ENCODE measurements at places on chromosomes 2 and 18.

DNA sequence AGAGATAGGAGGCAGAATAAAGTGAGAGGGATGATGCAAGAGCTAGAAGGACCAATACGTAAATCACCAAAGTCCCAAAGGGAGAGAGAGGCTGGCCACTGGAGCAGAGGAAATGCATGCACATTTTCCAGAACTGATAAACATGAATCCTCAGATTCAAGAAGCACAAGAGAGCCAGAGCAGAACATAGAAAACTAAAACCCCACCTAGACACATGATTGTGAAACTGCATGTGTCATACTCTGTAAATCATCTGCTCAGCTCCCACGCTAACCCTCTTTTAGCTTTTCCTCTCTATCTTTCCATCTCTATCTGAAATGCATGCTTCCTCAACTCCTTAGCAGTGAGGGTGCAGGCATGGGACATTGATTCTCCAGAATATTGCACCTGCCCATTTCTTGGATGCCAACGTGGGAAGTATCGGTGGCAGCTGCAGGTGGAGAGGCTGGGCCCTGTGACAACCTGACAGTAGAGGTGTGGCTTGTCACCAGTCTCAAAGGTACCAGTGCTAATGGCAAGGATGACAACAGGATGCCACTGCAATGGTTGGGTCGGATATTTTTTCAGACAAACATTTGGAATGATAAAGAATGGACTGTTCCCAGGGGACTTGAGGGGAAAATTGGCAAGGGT lies 89.3 kb upstream of the OTOS start:
- no peak for DNase-seq

DNA sequence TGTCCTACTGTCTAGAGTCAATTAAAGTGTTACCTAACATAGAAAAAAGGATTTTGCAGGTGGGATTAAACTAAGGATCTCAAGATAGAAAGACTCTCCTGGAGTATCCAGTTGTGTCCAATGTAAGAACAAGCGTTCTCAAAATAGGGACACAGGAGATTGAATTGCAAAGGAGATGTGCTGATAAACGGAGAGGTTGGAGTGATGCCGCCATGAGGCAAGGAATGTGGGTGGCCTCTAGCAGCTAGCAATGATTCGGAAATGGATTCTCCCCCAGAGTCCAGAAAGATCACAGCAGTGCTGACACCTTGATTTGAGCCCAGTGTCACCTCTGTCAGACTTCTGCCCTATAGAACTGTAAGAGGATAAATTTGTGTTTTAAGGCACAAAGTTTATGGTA lies 24.1 kb upstream of the IL1RN start:
- no peak for DNase-seq

DNA sequence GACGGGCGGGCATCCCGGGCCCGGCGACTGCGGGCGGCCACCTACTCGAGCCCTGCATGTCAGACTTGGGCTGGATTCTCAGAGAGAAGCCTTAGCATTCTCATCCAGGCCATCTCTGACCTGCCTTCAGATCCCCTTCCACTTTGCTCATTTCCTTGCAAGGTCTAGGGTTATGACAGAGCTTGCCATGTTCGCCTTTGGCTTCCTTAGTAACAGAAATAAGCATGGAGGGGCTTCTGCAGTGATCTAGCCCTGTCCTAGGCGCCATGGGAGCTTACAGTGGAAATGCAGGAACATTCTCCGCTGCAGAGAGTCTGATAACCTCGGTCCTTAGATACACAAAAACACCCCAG lies 632 bp upstream of the ACVR1 start:
- no peak for DNase-seq

DNA sequence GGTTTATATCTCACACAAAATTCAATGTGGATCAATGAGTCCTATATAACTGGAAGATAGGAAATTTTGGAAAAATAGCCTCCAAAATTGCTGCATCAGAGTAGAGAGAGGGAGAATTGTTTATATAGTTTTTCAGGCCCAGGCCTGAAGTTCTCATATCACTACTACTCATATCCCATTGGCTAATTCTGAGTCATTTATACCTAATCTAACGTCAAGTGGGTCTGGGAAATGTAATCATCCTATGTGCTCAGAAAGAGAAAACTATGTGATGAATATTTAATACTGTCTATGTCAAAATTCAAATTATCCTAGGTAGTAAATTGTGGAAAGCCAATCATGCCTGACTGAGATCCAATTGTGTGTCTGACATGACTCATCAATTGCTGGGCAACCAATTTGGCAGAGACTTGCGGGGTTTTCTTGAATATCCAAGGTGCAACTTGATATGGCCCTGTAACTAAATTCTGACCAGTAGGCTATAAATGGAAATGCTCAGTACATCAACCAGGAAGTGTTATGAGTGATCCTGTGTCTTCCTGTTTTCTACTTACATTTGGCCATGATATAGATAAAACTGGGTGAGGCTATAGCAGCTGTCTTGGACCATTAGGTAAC lies 744.4 kb downstream of the KCNJ3 start:
- no peak for DNase-seq

DNA sequence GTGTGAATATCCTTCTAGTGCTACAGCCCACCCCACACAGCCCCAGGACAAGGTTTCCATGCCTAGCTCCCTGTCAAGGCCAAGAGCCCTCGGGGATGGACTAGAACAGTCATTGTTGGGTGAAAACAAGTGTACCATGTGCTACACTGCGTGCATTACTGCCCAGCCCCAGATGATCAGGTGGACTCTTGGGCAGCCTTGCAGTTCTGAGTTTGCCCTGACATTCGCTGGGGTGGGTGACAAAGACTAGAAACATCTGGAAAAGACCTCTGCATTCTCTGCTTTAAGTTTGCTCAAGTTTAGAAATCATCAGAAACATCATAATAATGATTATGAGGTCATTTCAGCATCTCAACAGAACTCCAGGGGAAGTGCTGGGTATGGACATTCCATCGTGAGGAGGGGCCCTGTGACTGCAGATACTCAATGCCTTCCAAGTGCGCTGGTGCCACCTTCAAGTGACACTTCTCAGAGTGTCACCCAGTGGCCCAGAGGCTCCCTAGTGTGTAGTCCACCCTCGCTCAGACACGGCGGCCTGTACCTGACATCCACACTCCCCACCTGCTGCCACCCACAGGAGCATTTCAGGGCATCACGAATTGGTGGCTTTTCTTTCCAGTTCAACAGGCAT lies 5.3 kb upstream of the PXDN start:
- DNase-seq = no peak

- DNase-seq = no peak
Measured at GRCh38 chr18:6478121-6478520, 63.4 kb upstream of the L3MBTL4 start.

- no peak for DNase-seq
Measured at GRCh38 chr2:134260713-134261112, 6.8 kb downstream of the MGAT5 start.

GRCh38 chr2:111634995-111635538 lies 248.9 kb downstream of the ANAPC1 start:
- DNase-seq = no peak

DNA sequence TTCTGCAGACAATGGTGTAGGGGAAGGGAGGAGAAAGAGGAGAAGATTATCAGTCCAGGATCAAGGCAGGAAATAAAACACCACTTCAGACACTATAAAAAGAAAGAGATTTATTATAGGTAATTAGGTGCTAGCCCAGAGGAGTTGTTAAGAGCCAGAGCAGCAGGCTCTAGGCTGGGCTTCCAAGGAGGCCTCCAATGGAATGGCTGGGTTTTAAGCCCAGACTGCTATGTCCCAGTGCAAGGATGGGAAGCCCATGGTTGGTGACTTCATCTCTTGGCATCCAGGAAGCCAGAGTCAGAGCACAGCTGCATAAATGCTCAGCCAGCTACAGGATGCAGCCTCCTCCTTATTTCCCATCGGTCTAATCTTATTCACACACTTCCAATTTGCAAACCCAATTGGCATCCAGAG lies 95.6 kb downstream of the LAMA3 start:
- no peak for DNase-seq

- no peak for DNase-seq
Measured at GRCh38 chr2:149063177-149063576, 24.7 kb downstream of the LYPD6B start.

GRCh38 chr2:100997509-100998234 lies 4.4 kb upstream of the RPL31 start:
- DNase-seq = no peak

- DNase-seq = no peak
Measured at GRCh38 chr18:25348386-25349130, 3.4 kb downstream of the ZNF521 start.

- DNase-seq = no peak
Measured at GRCh38 chr2:139142252-139142880, 362.2 kb upstream of the NXPH2 start.

- no peak for DNase-seq
Measured at GRCh38 chr2:230694241-230694640, 18.4 kb upstream of the CAB39 start.

DNA sequence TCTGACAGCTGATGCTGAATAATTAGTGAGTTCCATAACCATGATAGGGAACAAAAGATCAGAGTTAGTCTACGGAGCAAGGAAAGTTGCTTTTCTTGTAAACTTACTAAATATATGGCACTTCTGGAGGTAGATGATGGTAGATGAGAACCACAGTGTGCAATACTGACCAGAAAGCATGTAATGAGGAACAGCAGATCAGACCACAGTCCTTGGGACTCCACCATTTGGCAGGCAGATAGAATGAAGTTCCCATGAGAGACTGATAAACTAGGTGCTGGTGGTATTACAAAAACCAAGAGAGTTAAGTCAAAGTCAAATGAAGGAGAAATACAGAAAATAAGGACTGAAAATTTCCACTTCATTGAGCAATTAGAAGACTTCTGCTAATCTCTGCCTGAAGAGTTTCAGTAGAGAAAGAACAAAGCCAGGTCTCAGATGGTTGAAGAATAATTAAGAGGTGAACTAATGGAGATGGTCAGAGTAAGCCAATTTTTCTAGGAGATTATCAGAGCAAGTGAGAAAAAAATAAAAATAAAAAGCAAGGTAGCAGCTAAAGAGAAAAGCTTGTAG lies 10.4 kb downstream of the CERKL start:
- DNase-seq = no peak

DNA sequence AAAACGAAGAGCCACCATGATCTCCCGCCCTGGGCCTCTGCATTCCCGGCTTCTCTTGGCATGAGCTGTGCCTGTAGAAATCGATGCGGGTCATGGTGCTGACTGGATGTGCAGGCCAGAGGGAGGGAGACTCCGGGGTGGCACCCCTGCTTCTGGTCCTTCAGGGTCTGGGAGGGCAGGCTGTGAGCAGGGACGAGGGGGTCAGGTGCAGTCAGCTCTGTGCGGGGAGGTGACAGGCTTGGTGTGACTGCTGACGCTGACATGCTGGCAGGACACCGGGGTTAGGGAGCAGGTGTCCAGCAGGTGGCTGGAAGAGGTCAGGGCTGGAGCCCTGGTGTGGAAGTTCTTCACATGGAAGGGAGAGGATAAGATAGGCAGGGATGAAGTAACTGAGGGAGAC lies 48.7 kb upstream of the KCNF1 start:
- no peak for DNase-seq

GRCh38 chr18:72846736-72847533 lies 20.9 kb downstream of the NETO1 start:
- DNase-seq = no peak

- no peak for DNase-seq
Measured at GRCh38 chr2:69154106-69154505, 141.1 kb downstream of the ANTXR1 start.

GRCh38 chr18:71012789-71013188 lies 723.9 kb downstream of the SOCS6 start:
- no peak for DNase-seq

GRCh38 chr2:209787416-209787815 lies 15.8 kb downstream of the UNC80 start:
- no peak for DNase-seq

GRCh38 chr2:39141334-39142271 lies 20.8 kb upstream of the SOS1 start:
- DNase-seq = no peak

DNA sequence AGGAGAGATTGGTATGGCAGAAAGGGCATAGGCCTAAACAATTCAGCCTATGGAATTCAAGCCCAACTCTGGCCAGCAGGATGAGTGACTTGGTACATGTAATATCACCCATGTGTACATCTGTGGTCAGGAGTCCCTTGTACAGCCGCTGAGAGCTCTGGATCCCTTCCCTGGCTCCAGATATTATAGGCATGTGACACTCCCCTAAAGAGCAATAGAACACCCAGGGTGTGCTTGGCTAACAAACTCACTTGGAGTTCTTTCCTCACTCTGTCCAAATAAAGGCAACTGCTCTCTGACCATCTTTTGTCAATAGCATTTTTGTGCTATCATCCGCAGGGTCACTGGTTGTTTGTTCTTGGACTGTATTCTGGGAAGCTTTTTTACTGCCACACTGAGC lies 197.4 kb upstream of the NCKAP5 start:
- no peak for DNase-seq

- no peak for DNase-seq
Measured at GRCh38 chr2:231568098-231568784, 24.4 kb upstream of the TEX44 start.

DNA sequence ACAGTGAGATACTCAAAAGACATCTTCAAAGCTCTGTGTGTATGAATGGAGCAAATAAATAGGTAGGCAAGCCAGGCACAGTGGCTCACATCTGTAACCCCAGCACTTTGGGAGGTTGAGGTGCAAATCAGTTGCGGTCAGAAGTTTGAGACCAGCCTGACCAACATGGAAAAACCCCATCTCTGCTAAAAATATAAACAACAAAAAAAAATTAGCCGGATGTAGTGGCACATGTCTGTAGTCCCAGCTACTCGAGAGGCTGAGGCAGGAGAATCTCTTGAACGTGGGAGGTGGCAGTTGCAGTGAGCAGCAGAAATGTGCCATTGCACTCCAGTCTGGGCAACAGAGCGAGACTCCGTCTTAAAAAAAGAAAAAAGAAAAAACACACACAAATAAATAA lies 945.1 kb upstream of the PIK3C3 start:
- no peak for DNase-seq

DNA sequence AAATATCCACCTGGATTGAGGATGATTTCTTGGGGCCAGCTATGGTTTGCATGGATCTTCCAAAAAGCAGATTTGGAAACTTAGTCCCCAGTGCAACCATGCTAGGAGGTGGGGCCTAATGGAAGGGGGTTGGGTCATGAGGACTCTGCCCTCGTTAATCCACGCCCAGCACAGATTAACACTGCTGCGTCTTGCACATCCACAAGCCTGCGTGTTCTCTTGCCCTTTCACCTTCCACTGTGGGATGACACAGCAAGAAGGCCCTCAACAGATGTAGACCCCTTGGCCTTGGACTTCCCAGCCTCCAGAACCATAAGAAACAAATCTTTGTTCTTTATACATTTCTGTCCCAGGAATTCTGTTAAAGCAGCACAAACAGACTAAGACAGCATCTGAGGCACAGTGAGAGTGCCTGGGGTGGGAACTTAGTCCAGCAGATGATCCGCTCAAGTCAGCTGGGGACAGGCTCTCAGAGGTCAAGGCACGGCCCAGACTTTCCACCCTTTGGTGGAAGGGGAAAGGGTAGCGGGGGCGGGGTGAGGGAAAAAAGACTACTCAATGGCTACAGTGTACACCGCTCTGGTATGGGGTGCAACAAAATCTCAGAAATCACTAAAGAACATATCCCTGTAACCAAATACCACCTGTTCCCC lies 2.4 kb downstream of the RAB17 start:
- no peak for DNase-seq

Measured in activated T-helper 1 cell treated with anti-CD3 and anti-CD28 coated beads, Interleukin-2, amount 50 U/mL, for 16 hours (primary cell).